ENCODE measurements at places on chromosomes 2 and 18.
A peak's percentile ranks its signal among the peaks of the same experiment; 100 is the strongest.

DNA sequence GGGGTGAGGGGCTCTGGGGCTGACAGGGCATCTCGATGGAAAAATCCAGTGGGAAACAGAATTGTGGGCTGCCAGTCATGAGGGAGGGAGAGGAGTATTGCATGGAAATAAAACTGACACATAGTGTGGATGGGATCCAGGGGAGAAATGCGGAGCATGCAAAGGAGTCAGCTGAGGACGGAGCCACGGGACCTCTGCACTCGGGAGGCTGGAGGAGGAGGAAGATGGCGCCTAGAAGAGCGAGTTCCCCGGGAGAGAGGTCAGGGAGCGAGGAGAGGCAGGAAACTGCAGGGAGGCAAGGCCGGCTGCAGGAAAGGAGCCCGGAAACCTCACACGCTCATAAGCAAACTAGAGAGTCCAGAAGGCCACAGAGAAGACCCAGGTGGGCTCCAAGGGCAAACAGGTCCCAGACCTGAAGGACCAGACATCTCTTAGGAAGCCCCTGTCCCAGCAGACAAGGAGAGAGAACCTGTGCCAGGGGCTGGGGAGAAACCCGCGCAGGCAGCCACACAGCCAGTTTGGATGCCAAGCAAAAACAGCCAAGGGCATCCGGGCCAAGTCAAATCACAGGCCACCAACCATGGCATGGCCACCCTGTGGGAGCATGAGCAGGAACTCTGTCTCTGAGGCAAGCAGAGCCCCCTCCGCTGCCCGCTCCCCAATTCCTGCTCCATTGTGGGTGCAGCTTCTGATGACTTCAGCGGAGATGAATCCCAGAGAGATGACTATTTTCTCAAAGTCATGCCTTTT is 218.8 kb upstream of the ID2 start:
- peak; percentile 52 for DNase-seq

- DNase-seq: peak; percentile 80
These were observed 3.8 kb downstream of the TGIF1 start for GRCh38 chr18:3453540-3454364.

DNA sequence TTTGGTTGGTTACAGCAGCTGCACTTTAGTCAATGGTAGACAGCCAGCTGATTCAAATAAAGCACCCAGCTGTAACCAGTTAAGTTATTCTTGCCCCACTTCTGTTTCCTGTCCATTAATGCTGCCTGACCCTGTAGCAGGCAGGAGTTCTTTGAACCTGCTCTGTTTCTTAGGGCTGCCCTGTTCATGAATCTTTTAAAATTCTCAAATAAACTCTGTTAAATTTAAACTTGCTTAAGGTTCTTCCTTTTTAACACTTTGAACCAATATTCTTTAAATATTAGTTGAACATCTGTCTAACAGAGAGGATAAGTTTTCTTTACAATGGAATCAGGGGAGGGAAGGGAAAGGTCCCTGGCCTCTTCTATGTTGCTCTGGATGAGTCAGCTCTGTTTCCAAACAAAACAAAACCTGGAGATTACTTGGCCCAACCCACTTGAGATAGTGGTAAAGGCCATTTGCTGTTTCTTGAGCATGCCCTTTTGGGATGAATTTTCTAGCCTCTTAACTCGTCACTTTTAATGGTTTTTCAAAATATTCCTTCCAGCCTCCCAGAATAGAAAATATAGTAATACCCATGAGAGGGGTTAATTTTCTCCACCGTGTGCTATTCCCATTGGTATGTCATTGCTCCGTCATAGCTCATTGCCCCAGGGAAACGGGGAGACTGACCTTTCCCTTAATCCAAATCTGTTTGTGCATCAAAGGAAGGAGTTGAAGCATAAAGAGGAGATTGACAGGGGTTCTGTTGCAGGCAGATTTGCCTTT is 112.1 kb upstream of the FHL2 start:
- DNase-seq: no peak

DNA sequence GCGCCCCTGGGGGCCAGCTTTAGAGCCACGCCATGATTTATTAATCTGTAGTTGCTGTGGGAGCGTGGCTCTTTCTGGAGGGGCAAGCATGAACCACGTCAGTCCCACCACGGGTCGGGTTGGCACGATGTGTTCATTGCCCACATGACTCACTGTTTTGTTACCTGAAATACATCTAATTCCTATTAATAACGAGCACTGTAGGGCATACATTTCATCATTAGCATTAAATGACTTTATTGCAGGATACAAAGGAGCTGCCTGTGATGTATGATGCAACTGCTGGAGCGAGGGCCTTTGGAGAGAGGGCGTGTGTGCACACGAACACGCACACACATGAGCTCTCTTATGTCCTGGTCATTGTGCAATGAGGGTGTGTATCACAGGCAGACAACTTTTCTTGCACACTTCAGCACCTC is 127.0 kb downstream of the INHBB start:
- DNase-seq: no peak

DNA sequence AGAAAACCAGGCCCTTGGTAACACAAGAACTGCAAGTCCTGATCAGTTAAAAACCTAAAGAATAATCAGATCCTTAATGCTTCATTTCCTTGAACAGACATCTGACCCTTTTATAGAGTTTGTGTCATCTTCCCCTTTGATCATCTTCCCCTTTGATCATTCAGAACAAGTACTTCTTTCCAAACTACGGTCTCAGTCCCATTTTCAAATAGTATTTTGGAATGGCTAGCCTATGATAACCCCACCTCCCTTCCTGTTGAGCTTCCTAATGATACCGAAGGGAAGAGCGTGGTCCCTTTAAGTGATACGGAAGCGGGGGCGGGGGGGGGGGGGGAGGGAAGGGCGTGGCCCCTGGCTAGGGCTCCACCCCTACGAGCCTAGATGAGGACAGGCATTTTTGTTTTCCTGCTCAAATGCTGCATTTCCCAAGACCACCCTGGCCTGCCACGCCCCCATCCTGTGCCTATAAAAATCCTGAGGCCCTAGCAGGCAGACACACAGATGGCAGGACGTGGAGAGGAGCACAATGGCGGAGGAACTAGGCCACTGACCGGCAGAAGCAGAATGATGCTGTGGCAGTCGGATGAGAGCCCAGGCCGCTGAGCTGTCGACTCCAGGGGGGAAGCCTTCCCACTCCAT is 24.1 kb upstream of the CHRNA1 start:
- DNase-seq: no peak

- no peak for DNase-seq
These were observed 300.0 kb downstream of the PDE11A start for GRCh38 chr2:177772529-177772928.

GRCh38 chr2:66021296-66021695 is 413.6 kb upstream of the MEIS1 start:
- DNase-seq: no peak

GRCh38 chr2:18645315-18645714 is 55.9 kb upstream of the NT5C1B start:
- no peak for DNase-seq

- DNase-seq: no peak
These were observed 16.6 kb downstream of the SMC6 start for GRCh38 chr2:17736989-17737388.

DNA sequence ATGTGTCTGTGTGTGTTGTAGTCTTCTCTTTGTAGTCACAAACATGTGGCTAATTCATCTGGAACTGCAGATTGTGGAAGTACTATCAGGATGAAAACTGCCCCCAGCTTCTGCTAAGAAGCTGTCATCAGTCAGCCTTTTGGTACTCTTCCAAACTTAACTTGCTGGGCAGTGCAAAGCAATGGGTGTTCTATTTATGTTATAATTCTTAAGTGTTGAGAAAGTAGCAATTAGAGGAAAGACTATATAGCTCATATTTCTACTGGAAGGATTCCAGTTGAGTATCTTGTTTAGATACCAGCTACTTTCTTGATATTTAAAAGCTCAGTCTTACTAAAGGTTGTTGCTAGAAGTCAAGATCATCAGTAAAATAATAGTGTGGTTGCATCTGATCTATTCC is 52.1 kb downstream of the SLC38A11 start:
- no peak for DNase-seq

All from coronary artery (tissue), 2 donors.